ENCODE measurements at places on chromosomes 2 and 18. TPM values are rescaled to one million over a fixed set of nuclear protein-coding genes. Genes with fewer than 3 reads are reported as not detected.

Gene STK11IP
- polyA plus RNA-seq, result 81.9 TPM

DNA sequence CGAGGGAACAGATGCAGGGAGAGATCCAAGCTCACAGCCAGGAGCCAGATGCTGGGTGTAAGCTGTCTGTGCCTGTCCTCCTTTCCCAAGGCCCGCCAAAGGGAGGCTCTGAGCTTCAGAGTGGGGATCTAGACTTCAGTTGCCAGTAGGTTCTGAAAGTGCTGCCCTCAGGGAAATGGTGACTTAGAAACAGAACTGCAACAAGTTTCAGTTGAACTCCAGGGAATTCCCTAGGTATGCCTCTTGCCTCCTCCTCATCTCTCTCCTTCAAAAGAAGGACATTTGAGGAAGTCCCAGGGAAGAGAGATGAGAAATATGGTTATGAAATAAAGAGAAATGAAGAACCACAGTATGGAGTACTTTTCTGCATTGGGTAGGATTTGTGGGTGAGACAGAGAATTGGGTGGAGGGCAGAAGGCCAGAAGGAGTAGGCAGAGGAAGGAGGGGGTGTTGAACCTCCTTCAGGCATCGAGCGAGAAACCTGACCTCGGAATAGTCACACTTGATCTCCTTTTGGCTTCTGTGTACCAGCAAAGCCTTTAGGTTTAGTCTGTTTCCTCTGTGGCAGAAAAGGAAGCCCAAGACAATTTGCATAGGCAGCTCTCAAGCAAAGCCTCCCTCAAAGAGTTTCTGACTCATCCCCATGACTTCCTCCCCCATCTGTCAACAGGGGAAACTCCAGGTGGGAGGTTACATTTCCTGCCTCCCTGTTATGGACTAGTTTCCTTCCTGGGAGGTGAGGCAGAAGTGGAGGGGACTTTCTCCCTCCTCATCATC lies 45.7 kb downstream of the QPCT start:
- no peak for DNase-seq
- H3K27me3 ChIP-seq, result no peaks in the 10 kb centered on the region
- H3K36me3 ChIP-seq, result no peaks in the 10 kb centered on the region
- H3K4me3 ChIP-seq, result no peak overlapping the region
- H3K4me1 ChIP-seq, result no peaks in the 10 kb centered on the region

Gene UGT1A10
- 0.29 TPM for polyA plus RNA-seq

DNA sequence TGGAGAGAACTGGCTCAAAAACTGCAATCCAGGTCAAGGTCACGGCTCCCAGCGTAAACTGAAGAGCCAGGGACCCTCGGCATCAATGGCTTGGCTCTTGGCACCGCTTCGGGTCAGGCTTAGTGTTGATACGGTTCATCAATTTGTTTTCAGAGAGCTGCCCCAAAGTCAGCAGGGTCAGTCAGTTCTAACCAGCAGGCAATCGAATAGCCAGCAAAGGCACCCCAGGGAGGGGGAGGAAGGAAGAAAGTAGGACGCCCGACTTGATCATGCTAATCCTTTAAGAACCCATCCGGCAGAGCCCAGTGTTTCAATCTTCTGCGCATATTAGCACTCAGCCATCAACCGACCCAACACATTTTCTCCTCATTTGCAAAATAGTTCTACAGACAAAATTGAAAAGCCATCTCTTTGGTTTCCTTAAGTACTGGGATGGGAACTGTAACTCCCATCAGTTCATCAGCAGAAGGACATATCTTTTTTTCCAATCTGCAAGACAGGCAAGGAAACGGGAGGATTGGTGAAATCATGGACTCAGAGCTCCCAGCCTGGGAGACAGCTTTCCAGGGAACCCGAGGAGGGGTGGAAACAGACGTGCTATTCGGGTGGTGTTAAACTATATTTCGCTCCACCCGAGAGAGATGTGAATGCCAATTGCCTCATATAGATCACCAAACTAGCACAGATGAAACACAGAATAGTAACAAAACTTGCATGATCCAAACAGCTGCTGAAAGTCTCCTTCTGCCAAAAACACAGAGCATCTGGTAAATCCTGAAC lies 40.7 kb upstream of the CABLES1 start:
- DNase-seq, result no peak
- H3K4me3 ChIP-seq, result no peak overlapping the region
- H3K27ac ChIP-seq, result no peak overlapping the region
- H3K27me3 ChIP-seq, result no peaks in the 10 kb centered on the region
- no peaks in the 10 kb centered on the region for H3K36me3 ChIP-seq

DNA sequence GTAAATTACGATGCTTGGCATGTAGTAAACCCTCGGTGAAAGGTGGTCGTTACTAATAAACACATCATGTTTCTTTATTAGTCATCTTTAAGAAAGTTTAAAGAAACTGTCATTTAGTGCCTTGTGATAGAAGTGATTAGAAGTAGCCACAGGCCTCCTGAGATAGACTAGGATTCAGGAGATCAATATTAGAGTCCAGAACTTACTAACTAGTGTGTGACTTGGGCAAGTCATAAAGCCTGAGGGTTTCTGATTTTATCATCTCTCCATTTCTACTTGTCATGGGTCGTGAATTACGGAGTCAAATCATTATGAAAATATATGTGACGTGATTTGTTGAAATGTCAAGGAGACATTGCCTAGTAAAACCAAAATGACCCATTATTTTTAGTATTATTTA lies 6.7 kb downstream of the RPE start:
- H3K4me1 ChIP-seq, result peaks cover 6% of the 10 kb centered on the region
- DNase-seq, result no peak
- H3K27me3 ChIP-seq, result no peaks in the 10 kb centered on the region
- H3K27ac ChIP-seq, result no peak overlapping the region
- no peak overlapping the region for H3K4me3 ChIP-seq
- H3K36me3 ChIP-seq, result no peaks in the 10 kb centered on the region

DNA sequence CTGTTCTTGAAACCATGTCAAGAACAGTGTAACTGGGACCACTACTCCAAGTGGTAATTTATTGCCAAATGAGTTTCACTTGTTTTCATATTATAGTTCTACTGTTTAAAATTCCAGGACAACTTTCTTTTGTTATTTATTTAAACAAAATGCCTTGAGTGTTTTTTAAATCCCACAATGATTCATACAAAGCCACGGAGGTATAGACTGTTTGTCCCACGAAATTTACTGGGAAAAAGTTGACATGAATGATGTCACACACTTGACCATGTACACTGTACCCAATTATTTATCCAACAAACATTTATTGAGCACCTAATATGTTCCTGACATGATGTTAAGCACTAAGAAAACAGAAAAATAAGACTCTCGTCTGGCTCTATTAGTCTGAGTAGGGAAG lies 243.9 kb upstream of the SIX2 start:
- H3K36me3 ChIP-seq, result no peaks in the 10 kb centered on the region
- no peaks in the 10 kb centered on the region for H3K27me3 ChIP-seq
- H3K4me1 ChIP-seq, result no peaks in the 10 kb centered on the region
- H3K4me3 ChIP-seq, result no peak overlapping the region

Gene SGPP2
- 5.9 TPM for polyA plus RNA-seq

- DNase-seq, result peak; percentile 79
- no peaks in the 10 kb centered on the region for H3K36me3 ChIP-seq
- no peak overlapping the region for H3K4me3 ChIP-seq
- H3K27me3 ChIP-seq, result no peaks in the 10 kb centered on the region
Observed at GRCh38 chr18:32358529-32358928, 112.2 kb downstream of the GAREM1 start.

Gene CABYR
- 554 TPM for polyA plus RNA-seq

Gene MYO7B
- polyA plus RNA-seq, result 4.2 TPM

GRCh38 chr2:11697103-11697871 lies 27.3 kb upstream of the NTSR2 start:
- DNase-seq, result peak; percentile 58
- no peaks in the 10 kb centered on the region for H3K27me3 ChIP-seq
- H3K27ac ChIP-seq, result peak overlapping the region; percentile 92
- peaks cover 24% of the 10 kb centered on the region for H3K4me1 ChIP-seq

- H3K4me3 ChIP-seq, result no peak overlapping the region
- no peak overlapping the region for H3K27ac ChIP-seq
- no peaks in the 10 kb centered on the region for H3K4me1 ChIP-seq
- H3K27me3 ChIP-seq, result no peaks in the 10 kb centered on the region
- H3K36me3 ChIP-seq, result no peaks in the 10 kb centered on the region
Observed at GRCh38 chr2:151713291-151713903, 20.9 kb downstream of the NEB start.

- no peak overlapping the region for H3K4me3 ChIP-seq
- H3K27me3 ChIP-seq, result no peaks in the 10 kb centered on the region
- DNase-seq, result peak; percentile 85
- peaks cover 7% of the 10 kb centered on the region for H3K4me1 ChIP-seq
Observed at GRCh38 chr2:240840435-240841060, 20.5 kb upstream of the KIF1A start.

Gene PPIL3
- 50.2 TPM for polyA plus RNA-seq
